ENCODE measurements at places on chromosomes 6 and 20.

GRCh38 chr20:48685300-48685699, 142.5 kb downstream of the PREX1 start:
- no peak for DNase-seq

- DNase-seq: no peak
Observed at GRCh38 chr20:46501337-46501942, 11.9 kb downstream of the ZNF334 start.

- no peak for DNase-seq
Observed at GRCh38 chr6:20417819-20418218, 16.1 kb downstream of the E2F3 start.

GRCh38 chr6:66421570-66421969, 714.5 kb upstream of the EYS start:
- DNase-seq: no peak
